ENCODE measurements at places on chromosomes 16 and 17.
A peak's percentile ranks its signal among the peaks of the same experiment; 100 is the strongest.

DNA sequence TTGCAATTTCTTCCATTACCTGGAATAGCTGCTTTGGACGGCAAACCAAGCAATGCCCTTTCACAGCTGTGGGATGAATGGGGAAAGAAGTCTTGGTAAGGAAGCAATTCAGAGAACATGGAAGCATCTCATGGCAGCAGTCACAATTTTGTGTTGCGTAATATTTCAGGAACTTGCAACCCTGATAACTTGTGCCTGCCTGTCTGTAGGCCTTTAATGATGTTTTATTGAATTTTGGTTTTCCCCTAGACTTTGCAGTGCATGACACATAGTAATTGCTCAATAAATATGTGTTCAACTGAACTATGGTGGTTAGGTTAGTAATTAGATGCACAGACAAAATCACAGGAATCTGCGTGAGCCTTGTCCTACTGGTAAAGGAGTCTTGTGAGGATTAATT, 439.5 kb downstream of the WWOX start:
- DNase-seq: no peak

GRCh38 chr17:67390646-67391361, 13.7 kb downstream of the PITPNC1 start:
- no peak for DNase-seq

DNA sequence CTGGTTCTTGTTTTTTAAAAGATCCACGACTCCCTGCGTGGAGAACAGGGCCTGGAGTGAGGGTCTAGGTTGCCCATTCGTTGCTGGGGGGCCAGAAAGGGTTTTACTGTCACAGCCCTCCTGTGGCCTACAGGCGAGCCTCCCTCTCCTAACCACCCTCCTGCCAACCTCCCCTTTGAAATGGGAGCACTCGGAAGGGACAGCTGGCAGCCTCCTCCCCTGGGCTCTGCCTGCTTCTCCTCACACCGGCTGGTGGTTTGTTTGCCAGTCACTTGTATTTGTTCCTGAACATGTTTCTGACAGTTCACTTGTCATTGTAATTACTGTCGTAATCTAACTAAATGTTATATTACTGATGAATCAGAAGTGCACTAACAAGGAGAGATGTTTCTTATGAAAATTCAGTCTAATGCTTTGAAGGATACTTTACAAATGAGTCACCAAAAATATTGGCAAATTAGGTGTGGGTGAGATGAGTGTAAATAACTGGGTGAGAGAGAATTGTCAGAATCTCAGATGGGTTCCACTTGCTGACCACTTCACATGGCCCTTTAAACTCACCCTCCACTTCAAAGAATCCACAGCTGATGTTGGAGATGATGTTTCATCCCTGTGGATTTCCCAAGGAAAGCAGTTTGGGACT, 2.7 kb upstream of the SPPL2C start:
- DNase-seq: no peak

DNA sequence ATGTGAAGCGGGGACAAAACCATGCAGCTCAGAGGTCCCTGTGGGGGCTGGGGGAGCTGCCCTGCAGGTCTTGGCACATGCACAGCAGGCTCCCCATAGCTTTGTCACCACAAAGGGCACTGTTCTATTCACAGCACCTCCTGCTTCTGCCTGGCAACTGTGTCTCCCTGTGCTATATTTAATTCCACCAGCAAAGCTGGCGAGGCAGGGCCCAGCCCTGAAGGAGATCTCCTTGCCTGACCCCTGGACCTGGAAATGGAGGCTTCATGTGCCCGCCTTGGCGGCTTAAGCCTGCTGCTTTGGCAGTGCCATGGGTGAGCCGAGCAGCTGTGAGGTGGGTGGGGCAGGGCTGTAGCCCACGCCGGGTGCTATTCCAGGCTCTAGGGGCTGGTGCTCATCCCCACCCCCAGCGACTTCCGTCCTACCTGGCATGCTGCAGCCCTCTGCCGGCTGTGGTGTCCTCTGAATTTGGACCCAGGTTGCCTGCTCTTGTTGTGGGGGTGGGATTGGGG, 6.8 kb downstream of the LDHD start:
- DNase-seq: no peak

GRCh38 chr17:50110591-50111349, 15.6 kb downstream of the PDK2 start:
- DNase-seq: no peak

- DNase-seq: no peak
Observed at GRCh38 chr17:19673623-19674022, 25.1 kb downstream of the ALDH3A2 start.

DNA sequence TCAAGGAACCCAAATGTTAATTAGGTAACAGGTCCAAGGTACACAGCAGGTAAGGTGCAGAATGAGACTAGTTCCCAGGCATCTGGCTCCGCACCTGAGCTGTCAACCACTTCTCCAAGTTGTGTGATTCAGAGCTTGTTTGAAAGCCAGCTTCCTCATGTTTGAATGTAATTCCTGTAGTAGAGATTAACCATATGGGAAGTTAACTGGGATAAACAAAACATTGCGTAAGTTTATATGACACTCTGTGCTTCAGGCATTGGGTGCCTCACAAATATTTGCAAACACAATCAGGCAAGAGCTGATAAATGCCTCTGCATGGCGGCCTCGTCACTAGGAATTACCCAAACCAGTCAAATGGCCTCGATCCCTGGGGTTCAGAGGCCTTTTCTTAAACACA, 27.9 kb upstream of the CPHXL start:
- no peak for DNase-seq

GRCh38 chr16:46996391-46996790, 22.9 kb upstream of the DNAJA2 start:
- no peak for DNase-seq

- DNase-seq: no peak
Observed at GRCh38 chr17:80727409-80727755, 182.7 kb downstream of the RPTOR start.

- DNase-seq: no peak
Observed at GRCh38 chr16:7503666-7504065, 171.0 kb downstream of the RBFOX1 start.

DNA sequence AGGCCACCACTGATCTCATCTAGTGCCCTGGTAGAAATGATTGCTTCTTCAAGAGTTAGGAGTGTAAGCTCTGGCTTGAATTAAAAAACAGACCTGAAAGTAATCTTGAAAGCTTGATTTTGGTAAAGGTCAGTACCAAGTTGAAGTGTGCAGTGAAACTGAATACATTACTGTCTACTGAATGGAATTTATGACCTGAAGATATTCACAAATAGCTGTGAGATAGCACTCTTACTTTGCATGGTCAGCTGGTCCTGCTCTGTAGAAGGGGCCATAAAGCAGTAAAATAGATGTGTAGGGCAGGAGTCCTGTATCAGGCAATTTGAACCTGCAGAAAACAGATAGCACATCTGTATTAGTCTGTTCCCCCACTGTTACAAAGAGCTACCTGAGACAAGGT, 78.6 kb downstream of the MYH13 start:
- no peak for DNase-seq

DNA sequence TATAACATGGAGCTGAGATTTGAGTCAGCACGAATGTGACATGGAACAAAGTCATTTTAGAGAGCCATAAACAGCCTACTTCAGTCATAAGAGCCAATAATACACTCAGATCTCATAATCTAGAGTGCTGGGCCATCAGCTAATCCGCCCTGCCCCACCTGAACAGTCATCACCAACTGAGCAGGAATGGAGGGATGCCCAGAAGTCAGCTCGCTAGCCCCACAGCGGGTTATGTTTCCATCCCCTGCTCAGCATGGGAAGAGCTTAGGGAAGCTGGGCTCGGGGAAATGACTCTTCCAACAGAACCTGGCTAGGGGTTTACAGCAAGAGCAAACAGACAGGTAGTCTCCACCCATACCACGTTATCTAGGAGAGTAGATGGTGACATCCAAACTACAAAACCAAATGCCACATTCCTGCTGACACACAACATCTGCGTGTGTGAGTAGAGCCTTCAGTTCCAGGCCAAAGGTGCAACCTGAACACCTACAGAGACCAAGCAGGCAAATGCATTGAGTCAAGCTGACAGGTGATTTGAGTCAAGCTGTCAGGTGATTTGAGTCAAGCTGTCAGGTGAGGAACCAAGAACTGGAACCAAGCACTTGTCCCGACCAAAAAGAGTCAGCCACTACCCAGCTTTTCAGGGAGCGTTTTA, 2.0 kb downstream of the TMEM11 start:
- DNase-seq: no peak

GRCh38 chr16:86836503-86837129, 258.3 kb downstream of the FOXL1 start:
- DNase-seq: no peak

- DNase-seq: no peak
Observed at GRCh38 chr17:79938336-79939093, 97.2 kb downstream of the TBC1D16 start.

- no peak for DNase-seq
Observed at GRCh38 chr17:67139784-67140665, 95.7 kb downstream of the CACNG1 start.

- no peak for DNase-seq
Observed at GRCh38 chr16:56423584-56424403, 1.6 kb downstream of the AMFR start.

DNA sequence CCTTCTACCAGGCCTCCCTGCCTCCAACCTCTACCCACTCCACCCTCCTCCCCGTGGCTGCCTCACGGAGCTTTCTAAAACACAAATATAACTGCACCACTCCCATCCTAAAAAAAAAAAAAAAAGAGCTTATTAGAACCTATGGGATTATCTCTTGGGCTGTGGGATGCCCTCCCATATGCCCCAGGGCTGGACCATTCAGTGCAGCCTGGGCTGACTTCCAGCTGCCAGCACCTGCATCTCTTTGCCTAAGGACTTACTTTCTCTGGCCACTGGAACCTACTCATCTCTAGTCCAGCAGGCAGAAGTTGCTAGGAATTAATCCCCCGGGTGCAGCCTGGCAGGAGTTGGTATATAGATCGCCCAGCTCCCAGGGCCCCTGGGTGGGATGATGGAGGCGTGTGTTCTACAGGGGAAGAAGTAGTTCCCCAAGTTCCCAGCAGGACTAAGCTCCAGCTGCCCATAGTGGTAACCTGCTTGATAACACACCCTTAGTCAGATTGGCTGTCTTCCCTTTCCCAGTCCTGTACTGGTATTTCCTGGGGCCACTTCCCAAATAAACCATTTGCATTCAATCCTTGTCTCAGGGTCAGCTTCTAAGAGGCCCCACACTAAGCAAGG, 10.3 kb downstream of the MPP3 start:
- no peak for DNase-seq

DNA sequence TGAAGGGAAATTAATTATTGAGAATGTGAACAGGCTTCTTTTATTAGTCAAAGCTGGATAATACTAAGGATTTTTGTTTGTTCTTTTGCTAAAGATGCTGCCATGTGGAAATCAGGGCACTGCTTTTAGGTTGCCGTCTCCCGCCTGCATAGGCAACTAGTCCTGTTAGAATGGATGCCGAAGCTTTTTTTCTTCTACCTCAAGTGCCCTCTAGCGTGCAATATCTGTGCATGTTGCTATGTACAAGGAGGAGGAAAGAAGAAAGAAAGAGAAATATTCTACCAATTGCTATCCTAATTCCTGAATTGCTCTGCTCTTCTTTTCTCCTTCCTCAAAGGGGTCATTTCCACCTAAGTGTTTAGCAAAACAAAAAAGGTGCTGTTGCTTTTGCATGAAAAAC, 5.2 kb upstream of the CDH8 start:
- DNase-seq: peak; percentile 36

DNA sequence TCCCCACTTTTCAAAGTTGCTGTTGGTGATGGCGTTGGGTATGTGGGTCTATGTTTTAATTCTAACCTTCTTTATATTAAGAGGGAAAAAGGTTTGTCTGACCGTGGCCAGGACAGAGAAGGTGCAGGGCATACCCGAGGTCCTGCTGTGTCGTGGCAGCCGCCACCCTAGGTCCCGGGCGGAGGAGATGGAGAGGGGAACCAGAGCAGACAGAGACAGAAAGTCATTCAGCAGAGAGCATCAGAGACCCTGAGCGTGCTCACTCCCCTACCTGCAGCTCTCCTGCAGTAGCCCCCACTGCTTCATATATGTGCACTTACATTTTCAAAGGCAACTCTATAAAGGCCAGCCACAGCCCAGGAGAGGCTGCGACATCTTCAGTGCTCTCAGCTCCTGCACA, 327.2 kb upstream of the TNRC6C start:
- no peak for DNase-seq

GRCh38 chr16:56316545-56316944, 108.8 kb downstream of the AMFR start:
- DNase-seq: no peak

DNA sequence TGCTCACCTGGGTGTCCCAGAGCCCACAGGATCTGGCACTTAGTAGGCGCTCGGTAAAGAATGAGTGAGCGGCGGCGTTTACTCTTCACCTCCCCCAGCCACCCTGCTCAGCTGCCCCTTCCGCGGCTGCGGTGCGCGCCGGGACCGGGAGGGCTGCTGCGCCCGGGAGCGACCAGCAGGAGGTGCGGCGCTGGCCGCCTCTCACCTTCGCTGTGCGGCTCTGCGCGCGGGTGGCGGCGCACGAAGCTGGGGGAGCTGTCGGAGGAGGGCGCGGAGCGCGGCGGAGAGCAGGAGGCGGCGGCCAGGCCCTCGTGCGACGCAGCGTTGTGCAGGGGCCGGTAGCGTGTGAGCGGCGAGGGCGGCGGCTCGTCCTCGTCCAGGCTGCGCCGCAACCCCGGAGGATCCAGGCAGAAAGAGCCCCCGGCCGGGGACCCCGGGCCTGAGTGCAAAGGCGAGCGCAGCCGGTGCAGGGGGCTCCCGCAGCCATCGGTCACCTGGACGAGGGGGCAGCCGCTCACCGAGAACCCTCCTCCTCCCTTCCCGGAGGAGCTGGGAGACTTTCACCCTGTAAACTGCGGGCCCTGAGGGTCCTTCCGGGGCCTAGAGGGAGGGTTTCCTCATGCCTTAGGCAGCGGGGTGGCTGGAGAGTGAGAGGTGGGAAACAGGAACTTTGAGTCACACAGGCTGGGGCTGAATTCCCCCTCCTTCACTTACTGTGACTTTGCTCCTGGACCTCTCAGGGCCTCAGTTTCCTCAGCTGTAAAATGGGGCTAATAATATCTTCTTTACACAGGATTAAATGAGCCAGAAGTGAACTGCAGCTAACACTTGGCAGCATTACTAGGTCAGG, 12.5 kb downstream of the SAMD14 start:
- DNase-seq: peak; percentile 80

GRCh38 chr17:77353684-77354419, 213.1 kb downstream of the SEC14L1 start:
- no peak for DNase-seq

GRCh38 chr17:32529604-32530003, 42.8 kb downstream of the CDK5R1 start:
- DNase-seq: no peak

- DNase-seq: no peak
Observed at GRCh38 chr16:35410438-35410837, 1951.0 kb downstream of the TP53TG3F start.

- no peak for DNase-seq
Observed at GRCh38 chr16:19505600-19506303, 16.1 kb downstream of the GDE1 start.

All from endothelial cell (in vitro differentiated cells).